ENCODE measurements at places on chromosomes 4 and X.

- no peak for DNase-seq
Observed at GRCh38 chrX:1147611-1148515, 64.6 kb downstream of the CRLF2 start.

- no peak for DNase-seq
Observed at GRCh38 chr4:155854582-155855226, 11.4 kb downstream of the ASIC5 start.

GRCh38 chrX:11786862-11787261 is 28.8 kb downstream of the MSL3 start:
- no peak for DNase-seq

DNA sequence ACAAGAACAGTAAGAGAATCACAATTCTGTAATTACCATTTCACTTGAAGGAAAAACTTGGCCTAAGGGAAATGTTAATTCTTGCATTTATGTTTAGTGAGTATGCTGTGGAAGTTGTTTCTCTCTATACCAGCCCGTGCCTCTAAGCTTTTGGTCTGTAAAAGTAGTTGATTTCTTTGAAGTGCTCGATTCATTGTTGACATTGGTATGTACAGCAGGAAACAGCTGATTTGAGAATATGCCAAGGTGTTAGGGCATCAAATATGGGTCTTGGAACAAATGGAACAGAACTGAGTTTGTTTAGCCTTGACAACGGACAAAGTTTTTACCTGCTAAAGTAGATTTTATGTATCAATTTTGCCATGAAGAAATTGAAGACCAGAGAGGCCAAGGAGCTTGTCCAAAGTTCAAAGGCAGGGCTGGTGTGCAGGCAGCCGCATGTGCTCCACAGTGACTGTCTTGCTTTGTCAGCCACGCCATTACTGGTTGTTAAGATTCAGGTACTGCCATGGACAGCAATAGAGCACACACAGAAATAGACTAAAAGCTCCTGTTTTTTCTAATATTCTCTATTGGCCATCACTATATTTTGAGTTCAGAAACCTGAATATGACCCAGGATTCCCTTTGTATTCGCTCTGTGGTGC is 75.5 kb upstream of the TLR3 start:
- DNase-seq = no peak

DNA sequence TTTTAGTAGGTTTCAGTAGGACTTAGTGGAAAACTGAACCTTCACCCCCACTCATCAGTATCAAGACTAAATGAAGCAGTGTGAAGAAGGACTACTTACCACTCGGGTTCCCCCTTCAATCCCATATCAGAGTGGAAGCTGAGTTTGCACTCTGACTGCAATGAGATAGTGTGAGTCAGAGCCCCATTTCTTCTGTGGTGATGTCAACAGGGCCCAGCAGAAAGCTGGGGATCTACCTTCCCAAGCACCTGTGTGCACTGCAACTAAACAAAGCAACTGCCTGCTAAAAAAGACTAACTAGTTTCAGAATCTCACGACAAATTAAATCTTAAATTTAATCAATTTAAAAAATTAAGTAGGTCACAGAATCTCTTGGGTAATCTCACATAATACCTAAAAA is 1837.0 kb upstream of the PCDH7 start:
- DNase-seq = no peak

GRCh38 chr4:30756553-30756952 is 36.4 kb downstream of the PCDH7 start:
- DNase-seq = no peak

DNA sequence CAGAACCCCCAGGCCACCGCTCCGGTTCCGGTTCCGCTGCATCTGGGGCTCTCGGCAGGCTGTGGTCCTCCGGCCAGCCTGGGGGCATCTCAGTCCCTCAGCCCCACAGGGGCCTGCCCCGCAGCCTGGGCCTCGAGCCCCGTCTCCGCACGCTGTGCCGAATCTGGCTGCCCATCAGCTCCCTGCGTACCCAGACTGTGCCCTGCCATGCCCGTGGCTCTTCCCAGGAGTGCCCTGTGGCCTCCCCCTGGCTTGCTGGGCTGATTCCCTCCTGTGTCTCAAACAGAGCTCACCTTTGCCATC is 830 bp upstream of the MSANTD1 start:
- DNase-seq = no peak

DNA sequence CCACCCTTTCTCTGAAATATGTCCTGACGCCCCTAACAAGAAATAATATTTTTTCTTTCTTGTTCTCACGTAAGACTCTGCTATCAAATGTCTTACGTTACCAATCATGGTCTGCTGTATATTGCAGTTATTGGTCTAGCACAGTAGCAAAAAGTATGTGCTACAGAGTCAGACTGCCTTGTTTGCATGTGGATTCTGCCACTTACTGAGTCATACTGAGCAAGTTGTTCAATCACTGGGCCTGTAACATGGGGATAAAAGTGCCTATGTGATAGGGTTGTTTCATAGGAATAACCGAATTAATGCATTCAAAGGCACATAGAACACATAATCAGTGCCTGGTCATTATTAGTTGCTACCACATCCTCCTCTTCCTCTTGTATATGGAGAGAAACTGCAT is 14.1 kb downstream of the RPGR start:
- DNase-seq = no peak

DNA sequence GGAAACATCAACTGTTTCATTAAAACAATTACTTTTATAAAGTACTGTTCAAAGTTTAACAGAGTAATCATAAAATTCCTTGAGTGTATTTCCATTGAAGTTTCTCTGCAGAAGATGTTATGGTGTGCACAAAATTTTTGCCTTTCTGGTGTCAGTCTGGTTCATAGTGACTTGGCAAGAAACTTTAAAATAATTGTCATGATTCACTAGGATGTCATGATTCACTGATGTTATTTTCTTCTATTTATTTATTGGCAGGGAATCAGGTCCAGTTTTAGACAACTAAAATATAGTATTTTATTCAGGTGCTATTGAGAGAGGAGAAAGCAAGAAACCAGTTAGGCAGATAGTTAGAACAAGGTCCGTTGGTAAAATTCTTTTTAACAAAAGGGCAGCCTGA is 3.8 kb downstream of the UGT2A1 start:
- DNase-seq = no peak

DNA sequence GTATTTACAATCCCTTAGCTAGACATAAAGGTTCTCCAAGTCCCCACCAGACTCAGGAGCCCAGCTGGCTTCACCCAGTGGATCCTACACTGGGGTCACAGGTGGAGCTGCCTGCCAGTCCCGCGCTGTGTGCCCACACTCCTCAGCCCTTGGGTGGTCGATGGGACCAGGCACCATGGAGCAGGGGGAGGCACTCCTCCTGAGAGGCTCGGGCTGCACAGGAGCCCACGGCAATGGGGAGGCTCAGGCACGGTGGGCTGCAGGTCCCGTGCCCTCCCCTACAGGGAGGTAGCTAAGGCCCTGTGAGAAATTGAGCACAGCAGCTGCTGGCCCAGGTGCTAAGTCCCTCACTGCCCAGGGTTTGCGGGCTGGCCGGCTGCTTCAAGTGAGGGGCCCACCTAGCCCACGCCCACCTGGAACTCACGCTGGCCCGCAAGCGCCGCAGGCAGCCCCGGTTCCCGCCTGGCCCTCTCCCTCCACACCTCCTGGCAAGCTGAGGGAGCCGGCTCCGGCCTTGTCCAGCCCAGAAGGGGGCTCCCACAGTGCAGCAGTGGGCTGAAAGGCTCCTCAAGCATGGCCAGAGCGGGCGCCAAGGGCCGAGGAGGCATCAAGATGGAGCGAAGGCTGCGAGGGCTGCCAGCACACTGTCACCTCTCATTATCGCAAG is 113.9 kb downstream of the PRDM5 start:
- DNase-seq = no peak

DNA sequence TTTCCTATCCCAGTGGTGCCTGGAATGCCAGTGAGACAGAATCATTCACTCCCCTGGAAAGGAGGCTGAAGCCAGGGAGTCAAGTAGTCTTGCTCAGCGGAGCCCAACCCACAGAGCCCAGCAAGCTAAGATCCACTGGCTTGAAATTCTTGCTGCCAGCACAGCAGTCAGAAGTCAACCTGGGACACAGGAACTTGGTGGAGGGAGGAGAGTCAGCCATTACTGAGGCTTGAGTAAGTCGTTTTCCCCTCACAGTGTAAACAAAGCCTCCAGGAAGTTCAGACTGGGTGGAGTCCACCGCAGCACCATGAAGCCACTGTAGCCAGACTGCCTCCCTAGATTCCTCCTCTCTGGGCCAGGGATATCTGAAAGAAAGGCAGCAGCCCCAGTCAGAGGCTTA is 283.2 kb upstream of the CPEB2 start:
- DNase-seq = no peak

DNA sequence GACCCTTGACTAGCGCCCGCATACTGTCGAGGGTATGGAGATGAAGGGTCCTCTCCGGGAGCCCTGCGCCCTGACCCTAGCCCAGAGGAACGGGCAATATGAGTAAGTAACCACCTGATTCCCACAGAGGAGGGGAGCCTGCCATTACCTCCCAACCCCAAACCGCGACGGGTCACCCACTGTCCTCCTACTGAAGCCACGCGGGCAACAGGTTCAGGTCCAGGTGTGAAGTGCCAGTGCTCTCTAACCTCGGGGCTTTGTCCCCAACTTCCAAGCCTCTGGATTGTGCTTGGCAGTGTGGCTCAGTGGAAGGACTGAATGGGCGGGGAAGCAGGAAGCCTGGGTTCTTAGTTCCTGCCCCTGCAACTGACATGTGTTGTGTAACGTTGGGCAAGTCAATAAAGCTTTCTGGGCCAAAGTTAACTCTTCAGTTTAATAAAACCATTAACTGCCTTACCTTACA is 694 bp downstream of the OCRL start:
- no peak for DNase-seq

- no peak for DNase-seq
Observed at GRCh38 chrX:154991039-154991438, 31.5 kb downstream of the F8 start.

DNA sequence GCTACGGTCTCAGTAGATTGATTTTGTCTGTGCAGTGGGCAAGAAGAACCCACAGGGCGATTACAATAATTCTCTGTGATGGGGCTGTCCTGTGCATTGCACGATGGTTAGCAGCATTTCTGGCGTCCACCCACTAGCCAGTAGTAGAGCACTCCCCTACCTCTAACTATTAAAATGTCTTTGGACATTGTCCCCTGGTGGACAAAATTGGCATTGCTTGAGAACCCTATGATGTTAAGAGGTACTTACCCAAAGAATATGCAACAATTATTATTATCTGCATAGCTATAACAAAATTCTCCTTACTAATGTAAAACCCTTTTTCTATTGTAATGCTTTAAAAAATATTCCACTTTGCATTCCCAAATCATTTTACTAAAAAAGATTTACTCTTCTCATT is 109.5 kb upstream of the VCX3A start:
- no peak for DNase-seq
